ENCODE measurements at places on chromosomes 4 and X.

GRCh38 chr4:52716364-52717151, 34.7 kb downstream of the ERVMER34-1 start:
- no peak for DNase-seq

DNA sequence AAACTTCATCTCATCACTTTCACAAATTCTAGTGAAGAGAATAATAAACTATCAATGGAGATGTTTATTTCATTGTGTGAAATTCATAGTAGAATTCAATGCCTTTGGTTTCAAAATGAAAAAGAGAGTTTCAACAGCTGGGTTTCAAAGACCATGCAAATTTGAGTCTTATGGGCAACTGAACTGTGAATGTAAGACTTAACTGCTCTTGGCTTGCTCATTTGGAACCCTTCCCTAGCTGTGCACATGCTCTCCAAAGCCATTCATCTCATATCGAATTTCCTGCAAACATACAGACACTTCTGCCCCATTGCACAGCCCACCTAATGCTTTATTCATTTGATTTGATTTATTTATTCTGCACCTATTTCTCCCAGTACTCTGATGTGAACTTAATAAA, 154.5 kb downstream of the GRXCR1 start:
- no peak for DNase-seq

GRCh38 chr4:145840162-145840768, 98.4 kb downstream of the ZNF827 start:
- DNase-seq, result no peak

- no peak for DNase-seq
These were observed 100.8 kb upstream of the SORBS2 start for GRCh38 chr4:185912779-185913178.

DNA sequence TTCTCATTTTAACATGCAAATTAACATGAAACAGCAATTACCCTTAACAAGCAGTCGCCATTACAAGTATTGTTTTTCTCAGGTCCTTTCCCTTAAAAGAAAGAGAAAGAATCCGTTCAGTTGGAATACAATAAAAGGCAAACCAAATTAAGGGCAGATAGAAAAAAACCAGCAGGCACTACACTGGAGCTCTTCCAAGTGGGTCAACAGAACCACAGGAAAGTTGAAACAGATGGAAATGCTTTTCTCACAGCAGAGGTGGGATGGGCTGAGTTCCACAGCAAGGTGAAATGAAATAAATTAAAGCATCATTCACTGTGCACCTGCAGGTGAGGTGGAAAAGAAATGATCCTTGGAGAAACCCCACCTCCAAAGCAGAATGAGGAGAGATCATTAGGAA, 102.6 kb downstream of the APBB2 start:
- no peak for DNase-seq

DNA sequence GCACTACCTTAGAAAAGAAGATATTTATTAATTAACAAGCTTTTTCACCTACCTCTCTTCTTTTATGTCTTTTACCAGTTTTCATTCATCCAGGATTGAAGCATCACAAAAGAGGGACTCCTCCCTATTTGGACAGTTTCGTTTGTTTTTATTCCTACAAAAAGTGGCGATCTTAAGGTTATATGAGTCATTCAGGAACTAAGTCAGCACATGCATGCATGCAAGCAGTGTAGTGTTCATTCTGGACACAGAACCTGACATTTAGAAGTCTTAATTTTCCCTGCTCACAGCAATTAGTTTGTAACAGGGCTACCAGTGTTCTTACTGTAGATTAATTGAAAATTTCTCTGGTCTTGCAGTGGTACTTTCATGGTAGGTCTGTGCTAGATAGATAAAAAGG, 47.9 kb upstream of the QRFPR start:
- no peak for DNase-seq

GRCh38 chr4:81471298-81471587, 464 bp downstream of the RASGEF1B start:
- DNase-seq, result no peak

DNA sequence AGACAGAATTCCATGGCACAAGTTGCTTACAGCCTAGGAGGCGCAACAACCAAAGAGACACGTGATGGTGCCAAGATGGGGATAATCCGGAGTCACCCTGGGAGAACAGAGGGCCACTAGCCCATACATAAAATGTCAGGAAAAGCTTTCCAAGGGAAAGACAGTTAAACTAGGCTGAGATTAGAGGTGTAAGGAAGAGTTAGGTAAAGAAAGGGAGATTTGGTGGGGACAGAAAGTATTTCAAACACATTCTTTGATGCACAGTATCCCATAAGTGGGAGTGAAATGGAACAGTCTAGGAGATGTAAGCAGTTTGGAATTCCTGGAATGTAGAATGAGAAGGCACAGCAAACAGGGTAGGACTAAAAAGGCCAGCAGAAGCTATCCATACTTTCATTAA, 860.9 kb upstream of the LCORL start:
- no peak for DNase-seq

GRCh38 chr4:14807856-14808255, 194.4 kb upstream of the CPEB2 start:
- no peak for DNase-seq

DNA sequence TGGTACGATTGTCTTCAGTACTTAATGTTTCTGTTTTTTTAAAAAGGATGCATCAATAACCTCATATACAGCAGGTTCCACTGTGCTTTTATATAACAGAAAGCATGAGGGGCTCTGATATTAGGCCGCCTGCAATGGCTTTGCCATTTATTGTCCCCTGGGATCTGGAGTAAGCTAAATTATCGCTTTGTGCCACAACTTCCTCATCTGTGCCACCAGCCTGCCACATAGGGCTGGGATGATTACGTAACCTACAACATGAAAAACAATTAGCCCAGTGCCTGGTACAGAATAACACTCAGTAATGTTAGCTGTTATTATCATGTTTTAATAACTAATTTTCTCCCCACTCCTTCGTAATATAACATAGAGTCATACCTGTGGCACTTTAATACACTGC, 65.5 kb upstream of the TRIM2 start:
- DNase-seq, result no peak

GRCh38 chr4:10225096-10225495, 108.5 kb upstream of the WDR1 start:
- no peak for DNase-seq

GRCh38 chrX:16251782-16252181, 84.5 kb downstream of the MAGEB17 start:
- DNase-seq, result no peak

- DNase-seq, result peak; percentile 24
These were observed 3.0 kb upstream of the SLC25A6 start for GRCh38 chrX:1394731-1395501.

DNA sequence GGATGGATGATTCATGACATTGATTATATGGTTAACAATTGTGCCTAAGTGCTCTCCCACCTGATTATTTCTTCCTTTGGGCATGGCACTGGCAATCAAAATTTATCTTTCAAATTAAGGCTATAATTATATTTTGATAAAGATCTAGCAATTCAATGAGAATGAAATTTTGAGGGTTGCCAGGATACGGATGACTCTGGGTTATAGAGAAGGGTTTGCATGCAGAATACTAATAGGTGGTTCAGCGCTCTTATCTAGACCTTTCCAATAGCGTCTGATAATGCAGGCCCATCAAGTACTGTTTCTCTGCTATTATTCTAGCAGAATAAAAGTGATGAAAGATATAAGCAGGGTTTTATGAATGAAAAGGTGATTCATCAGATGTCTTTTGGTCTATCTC, 74.9 kb upstream of the SCML1 start:
- DNase-seq, result no peak

- no peak for DNase-seq
These were observed 67.5 kb downstream of the TBL1X start for GRCh38 chrX:9532349-9532748.

DNA sequence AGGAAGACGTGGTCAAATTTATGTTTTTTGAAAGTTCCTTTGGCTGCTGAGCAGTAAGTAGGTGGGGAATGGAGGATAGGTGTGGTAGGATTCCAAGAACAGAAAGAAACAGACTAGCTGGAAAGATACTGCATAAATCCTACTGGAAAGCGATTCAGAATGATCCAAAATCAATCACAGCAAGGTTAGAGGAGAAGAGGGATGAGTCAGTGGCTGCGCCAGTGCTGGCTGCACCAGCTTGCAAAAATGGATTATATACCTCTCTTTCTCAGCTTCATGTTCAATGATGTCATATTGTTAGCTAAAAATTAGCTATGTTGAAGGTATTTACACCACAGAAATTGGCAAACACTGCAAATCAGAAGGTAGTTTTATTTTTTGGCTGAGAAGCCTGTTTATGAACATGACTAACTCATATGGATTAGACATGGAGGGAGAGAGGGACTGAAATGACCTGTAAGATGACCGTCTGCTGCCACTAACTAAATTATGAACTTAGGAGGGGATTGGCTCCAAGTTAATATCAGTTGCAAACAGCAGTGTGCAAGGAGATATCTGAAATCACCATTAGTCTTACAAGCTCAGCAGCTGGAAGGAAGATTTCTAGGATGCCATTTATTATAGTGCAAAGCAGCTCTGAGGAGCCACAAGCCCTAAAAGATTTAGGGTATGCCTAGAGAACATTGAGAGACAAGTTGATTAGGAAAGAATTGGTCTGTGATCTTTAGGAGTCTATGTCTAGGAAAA, 405.3 kb downstream of the MID1IP1 start:
- no peak for DNase-seq

DNA sequence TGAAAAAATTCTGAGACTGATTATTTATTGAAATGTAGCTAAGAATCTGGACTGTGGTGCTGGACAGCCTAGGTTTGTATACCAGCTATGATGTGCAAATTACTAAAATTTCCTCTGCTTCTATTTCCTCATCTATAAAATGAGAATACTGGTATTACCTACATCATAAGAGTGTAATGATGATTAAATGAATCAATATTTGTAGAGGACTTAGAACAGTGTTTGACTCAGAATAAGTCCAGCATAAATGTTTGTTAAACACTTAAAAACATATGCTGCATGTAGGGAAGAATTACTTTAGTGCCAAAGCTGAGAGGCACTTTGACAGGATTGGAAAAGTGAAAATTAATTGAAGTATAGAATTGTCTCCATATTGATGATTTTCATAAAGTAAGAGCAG, 55.3 kb upstream of the TMPRSS11F start:
- no peak for DNase-seq

GRCh38 chrX:133640161-133641015, 225.1 kb upstream of the GPC4 start:
- no peak for DNase-seq

DNA sequence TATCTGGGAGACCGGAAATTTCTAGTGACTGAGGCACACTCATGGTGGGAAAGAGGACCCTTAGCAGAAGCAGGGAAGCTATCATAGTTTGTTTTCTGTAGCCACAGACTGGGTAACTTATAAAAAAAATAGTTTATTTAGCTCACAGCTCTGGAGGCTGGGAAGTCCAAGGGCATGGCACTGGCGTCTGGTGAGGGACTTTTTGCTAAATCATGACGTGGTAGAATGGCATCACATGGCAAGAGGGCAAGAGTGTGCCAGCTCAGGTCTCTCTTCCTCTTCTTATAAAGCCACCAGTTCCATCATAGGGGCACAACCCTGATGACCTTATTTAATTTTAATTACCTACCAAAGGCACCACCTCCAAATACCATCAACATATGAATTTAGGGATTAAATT, 13.3 kb downstream of the APLN start:
- no peak for DNase-seq

- DNase-seq, result no peak
These were observed 42.8 kb downstream of the ENPP6 start for GRCh38 chr4:184174571-184175488.

GRCh38 chr4:48331577-48332330, 9.6 kb upstream of the SLAIN2 start:
- DNase-seq, result no peak

GRCh38 chrX:69093960-69094871, 71.0 kb downstream of the PJA1 start:
- peak; percentile 29 for DNase-seq

DNA sequence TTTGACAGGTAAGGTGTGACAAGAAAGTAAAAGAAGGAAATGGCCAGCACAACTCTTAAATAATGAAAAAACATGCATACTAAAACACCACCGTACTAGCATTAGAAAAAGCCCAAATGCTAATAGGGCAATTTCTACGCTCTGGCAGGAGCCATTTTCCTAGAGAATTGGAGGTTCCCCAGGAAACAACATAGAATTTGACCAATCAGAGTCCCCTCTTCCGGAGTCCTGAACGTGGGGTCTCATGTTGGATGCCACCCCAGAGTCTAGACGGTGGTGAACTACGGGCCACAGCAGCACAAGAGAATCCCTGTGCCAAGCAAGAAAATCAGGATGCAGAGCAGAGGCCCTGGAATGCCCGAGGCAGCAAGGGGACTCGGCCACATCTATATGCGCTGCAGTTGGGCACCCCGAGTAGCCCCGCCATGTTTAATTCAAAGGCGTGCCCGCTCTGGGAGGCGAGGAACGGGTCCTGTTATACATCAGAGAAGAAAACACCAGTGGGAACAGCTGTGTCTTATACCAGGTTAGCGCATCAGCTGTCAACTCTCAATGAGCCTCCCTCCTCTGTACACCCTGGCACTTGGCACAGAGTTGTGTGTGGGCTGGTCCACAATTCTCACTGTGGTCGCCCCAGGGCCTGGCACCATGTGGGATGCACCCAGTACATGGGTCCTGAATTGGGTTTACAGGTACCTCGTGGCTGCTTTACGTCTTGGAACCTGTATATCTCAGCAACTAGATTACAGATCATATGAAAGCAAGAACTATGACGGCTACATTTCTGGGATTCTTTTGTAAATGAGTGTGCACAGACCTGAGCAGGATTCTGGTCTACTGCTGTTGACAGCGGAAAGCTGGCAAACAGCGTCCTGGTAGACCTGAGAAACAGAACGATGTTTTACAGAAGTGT, 52.1 kb downstream of the SEL1L3 start:
- no peak for DNase-seq

DNA sequence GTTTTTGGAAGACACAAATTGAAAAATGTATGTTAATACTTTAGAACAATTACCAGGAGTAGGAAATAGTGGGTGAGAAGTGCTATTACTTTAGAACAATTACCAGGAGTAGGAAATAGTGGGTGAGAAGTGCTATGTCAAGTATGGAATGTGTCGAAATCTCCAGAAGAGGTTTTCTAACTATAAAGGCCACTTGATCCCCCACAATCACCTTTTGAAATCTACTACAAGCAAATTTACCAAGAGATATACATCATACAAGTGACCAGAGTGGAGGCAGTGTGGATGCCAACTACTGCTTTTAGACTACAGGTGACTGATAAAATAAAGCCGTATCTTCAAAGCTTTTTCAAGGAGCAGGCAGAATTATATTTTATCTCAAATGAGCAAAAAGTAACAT, 43.1 kb downstream of the MAB21L2 start:
- DNase-seq, result no peak

GRCh38 chr4:21949073-21949457, 493 bp upstream of the KCNIP4 start:
- no peak for DNase-seq

DNA sequence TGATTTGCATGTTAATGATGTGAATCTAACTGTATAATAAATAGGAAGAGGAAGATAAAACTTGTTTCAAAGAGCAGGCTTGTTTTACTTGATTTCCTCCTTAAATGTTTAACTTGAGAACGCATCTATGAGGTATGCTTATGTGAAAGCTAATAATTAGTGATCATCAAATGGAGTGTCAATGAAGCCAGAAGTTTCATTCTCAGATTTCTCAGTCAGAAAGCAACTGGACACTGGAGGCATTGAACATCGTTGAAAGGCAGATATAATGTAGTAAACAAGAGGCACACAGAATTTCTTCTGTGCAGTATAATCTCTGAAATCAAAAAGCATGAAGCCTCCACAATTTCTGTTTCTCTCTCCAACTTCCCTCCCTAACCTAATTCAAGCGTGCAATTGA, 672.9 kb downstream of the ADGRL3 start:
- DNase-seq, result no peak

- no peak for DNase-seq
These were observed 73.0 kb downstream of the ABLIM2 start for GRCh38 chr4:8085491-8086117.

Data from stimulated activated CD8-positive, alpha-beta memory T cell treated with anti-CD3 and anti-CD28 coated beads, Interleukin-4, amount 100 ng/mL, for 48 hours (primary cell).